ENCODE measurements at places on chromosomes 4 and X. TPM values are rescaled to one million over a fixed set of nuclear protein-coding genes. Genes with fewer than 3 reads are reported as not detected.

The CFAP299 gene
- total RNA-seq = not detected

The APLN gene
- total RNA-seq = 7.2 TPM

The FANCB gene
- 7.2 TPM for total RNA-seq

The CTAG1B gene
- total RNA-seq = not detected

The LRP2BP gene
- not detected for total RNA-seq
